ENCODE measurements at places on chromosomes 1 and 21. TPM values are rescaled to one million over a fixed set of nuclear protein-coding genes. Genes with fewer than 3 reads are reported as not detected.

The CRNN gene
- not detected for total RNA-seq

The KIF2C gene
- total RNA-seq, result 107 TPM

The THEM5 gene
- not detected for total RNA-seq

The OPRD1 gene
- total RNA-seq, result not detected

The F11R gene
- total RNA-seq, result 21.3 TPM
